ENCODE measurements at places on chromosomes 1 and 21. TPM values are rescaled to one million over a fixed set of nuclear protein-coding genes. Genes with fewer than 3 reads are reported as not detected.
A peak's percentile ranks its signal among the peaks of the same experiment; 100 is the strongest.

DNA sequence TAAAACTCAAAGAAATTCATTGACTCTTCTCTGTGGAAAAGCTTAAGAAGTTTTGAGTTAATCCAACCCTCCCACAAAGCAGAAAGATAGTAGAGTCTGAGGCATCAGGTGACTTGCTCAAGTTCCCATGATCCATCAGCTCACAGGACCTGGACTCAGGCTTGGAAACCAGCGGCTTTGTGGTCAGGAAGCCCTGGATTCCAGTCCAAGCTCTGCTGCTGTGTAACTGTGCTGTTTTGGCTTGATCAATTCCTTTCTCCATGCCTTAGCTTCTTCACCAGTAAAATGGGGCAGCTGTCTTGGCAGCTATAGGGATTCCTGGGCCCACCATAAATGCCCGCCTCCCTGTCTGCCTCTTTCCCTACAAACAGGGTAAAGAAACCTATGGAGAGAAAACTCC is 180.2 kb downstream of the HIVEP3 start:
- H3K4me3 ChIP-seq: no peak overlapping the region
- H3K27me3 ChIP-seq: no peaks in the 10 kb centered on the region
- no peaks in the 10 kb centered on the region for H3K4me1 ChIP-seq
- no peak for DNase-seq
- peak overlapping the region; percentile 49 for H3K27ac ChIP-seq
- no peaks in the 10 kb centered on the region for H3K36me3 ChIP-seq

DNA sequence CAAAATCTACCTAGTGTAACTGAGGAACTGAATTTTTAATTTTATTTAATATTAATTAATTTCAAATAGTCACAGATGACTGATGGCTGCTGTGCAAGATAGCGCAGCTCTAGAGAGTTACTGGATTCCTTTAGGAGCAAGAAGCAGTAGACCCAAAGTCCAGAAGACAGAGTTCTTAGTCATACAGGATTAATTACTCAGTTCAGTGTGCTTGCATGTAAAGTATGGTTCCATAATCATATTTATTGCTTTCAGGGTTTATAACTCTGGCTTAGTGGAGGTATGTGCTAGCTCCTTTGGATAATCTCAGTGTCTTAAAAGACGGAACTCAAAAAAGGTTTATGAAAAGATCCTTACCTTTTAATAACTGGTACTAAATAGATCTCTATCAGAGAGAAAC is 17.4 kb downstream of the CEPT1 start:
- no peaks in the 10 kb centered on the region for H3K36me3 ChIP-seq
- H3K27ac ChIP-seq: no peak overlapping the region
- no peak overlapping the region for H3K4me3 ChIP-seq
- H3K27me3 ChIP-seq: no peaks in the 10 kb centered on the region
- DNase-seq: no peak

DNA sequence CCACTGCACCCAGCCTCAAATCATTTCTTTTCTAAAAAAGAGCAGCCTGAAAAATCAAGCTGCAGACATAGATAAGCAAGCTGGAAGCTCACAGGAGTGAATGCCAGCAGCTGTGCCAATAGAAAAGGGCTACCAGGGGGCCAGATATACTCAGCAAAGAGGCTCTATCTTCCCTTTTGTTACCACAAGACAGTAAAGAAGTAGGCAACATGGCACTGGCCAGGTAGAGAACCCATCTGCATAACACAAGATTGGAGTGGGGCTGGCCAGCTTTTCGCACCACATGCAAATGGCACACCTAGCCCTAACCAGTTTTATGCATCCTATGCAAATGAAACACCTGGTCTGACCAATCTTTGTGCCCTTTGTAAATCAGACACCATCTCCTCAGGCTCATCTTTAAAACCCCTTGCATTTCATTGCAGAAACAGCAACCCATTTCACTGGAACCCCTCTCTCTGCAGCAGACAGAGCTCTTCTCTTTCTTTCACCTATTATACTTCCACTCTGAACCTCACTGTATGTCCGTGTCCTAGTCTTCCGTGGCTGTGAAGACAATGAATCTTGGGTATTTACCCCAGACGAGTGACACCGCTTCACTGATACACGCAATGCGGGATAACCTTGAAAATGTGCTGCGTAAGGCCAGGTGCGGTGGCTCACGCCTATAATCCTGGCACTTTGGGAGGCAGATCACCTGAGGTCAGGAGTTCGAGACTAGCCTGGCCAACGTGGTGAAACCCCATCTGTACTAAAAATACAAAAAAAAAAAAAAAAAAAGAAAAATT is 15.1 kb downstream of the CASP9 start:
- no peaks in the 10 kb centered on the region for H3K4me1 ChIP-seq
- no peaks in the 10 kb centered on the region for H3K36me3 ChIP-seq
- no peak overlapping the region for H3K4me3 ChIP-seq
- no peak overlapping the region for H3K27ac ChIP-seq

DNA sequence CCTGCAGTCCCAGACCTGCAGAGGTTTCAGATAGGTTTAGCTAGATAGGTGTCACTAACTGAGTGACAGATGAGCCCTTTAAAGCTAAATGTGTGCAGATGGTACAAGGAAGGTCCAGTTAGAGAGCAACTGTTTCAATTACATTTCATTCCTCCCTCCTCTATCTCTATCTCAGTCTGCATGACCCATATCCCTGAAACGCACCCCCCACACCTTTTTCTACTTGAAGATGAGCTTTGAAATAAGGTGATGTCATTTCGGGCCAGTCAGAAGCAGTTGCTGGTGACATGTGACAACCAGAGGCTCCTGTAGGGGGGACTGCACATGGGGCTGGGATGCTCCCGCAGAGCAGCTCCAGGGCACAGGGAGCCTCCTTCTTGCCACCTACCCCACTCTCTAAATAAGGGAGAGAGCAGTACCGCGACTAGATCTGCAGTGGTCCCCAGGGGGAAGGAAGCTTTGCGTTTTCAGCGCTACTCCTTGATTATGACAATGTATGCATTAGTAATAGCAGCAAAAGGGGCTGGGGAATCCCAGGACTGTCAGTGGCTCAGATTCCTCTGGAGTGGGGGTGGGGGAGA is 4.3 kb downstream of the ATP8B2 start:
- no peak for DNase-seq
- H3K4me1 ChIP-seq: peaks cover 12% of the 10 kb centered on the region
- H3K27me3 ChIP-seq: peaks cover 10% of the 10 kb centered on the region
- H3K36me3 ChIP-seq: no peaks in the 10 kb centered on the region
- no peak overlapping the region for H3K4me3 ChIP-seq
- H3K27ac ChIP-seq: no peak overlapping the region

DNA sequence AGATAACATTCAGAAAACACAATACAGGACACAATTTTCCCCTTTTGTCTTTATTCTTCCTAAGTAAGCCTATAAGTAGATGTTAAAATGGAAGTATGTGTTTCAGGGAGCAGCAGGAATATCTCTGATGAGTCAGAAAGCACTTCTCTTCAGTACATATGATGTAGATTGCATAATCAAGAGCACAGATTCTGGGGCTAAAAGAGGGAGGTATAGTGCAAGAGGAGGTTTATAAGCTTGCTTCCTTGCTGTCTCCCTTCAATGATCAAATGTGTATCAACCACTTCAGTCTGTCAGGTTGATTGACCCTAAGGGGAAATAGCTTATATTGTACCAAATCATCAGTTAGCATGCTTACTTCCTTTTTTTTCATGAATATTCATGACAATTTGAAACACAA is 822.8 kb downstream of the BRINP3 start:
- H3K27ac ChIP-seq: no peak overlapping the region
- H3K4me1 ChIP-seq: no peaks in the 10 kb centered on the region
- no peak overlapping the region for H3K4me3 ChIP-seq
- no peak for DNase-seq

GRCh38 chr1:173545688-173546087 is 57.2 kb downstream of the SLC9C2 start:
- no peak overlapping the region for H3K27ac ChIP-seq
- no peak for DNase-seq
- no peaks in the 10 kb centered on the region for H3K36me3 ChIP-seq
- no peak overlapping the region for H3K4me3 ChIP-seq
- no peaks in the 10 kb centered on the region for H3K27me3 ChIP-seq

DNA sequence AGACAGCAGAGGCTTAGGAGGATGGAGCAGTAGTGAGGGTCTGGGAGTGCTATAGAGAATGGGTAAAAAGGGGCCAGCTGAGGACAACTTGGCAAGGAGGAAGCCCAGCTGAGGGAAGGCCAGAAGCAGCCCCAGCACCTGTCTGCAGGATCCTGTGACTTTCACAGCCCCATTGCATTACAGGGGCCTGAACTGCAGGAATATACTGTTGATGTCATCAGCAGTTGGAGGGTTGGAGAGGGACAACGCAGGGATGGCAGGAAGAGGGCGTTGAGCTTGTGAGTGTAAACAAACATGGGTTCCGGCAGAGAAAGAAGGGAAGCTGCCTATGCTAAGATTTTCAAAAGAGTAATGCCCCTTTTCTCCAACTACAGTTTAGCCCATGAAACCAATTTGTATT is 628.5 kb downstream of the SMYD3 start:
- no peaks in the 10 kb centered on the region for H3K4me1 ChIP-seq
- no peak for DNase-seq
- H3K4me3 ChIP-seq: no peak overlapping the region

GRCh38 chr1:114892194-114892918 is 37.7 kb downstream of the SYCP1 start:
- DNase-seq: no peak
- H3K27me3 ChIP-seq: no peaks in the 10 kb centered on the region
- H3K4me3 ChIP-seq: no peak overlapping the region
- no peaks in the 10 kb centered on the region for H3K36me3 ChIP-seq
- H3K4me1 ChIP-seq: no peaks in the 10 kb centered on the region

DNA sequence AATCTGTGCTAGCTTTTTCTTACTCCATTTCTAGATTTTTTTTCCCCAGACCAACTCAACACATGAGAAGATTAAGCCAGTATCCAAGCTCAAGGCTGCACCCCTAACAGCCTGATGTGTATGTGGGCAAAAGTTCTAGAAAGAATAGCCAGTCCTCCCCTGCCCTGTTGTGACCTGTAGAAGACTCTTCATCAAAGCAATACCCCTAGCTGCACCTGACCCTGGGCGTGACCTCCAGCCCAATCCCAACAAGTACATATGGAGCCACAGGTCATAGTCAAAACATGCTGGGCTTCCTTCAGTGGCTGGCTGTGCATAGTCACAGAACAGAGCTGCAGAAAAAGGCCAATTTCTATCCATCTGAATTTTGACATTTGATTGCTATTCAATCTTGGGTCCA is 72.5 kb downstream of the ATP1A1 start:
- DNase-seq: no peak
- H3K27me3 ChIP-seq: no peaks in the 10 kb centered on the region
- H3K36me3 ChIP-seq: no peaks in the 10 kb centered on the region
- H3K4me3 ChIP-seq: no peak overlapping the region

- H3K4me1 ChIP-seq: no peaks in the 10 kb centered on the region
- no peaks in the 10 kb centered on the region for H3K36me3 ChIP-seq
- no peak overlapping the region for H3K4me3 ChIP-seq
- peak; percentile 27 for DNase-seq
Measured at GRCh38 chr1:35854989-35855700, 27.9 kb upstream of the AGO1 start.

DNA sequence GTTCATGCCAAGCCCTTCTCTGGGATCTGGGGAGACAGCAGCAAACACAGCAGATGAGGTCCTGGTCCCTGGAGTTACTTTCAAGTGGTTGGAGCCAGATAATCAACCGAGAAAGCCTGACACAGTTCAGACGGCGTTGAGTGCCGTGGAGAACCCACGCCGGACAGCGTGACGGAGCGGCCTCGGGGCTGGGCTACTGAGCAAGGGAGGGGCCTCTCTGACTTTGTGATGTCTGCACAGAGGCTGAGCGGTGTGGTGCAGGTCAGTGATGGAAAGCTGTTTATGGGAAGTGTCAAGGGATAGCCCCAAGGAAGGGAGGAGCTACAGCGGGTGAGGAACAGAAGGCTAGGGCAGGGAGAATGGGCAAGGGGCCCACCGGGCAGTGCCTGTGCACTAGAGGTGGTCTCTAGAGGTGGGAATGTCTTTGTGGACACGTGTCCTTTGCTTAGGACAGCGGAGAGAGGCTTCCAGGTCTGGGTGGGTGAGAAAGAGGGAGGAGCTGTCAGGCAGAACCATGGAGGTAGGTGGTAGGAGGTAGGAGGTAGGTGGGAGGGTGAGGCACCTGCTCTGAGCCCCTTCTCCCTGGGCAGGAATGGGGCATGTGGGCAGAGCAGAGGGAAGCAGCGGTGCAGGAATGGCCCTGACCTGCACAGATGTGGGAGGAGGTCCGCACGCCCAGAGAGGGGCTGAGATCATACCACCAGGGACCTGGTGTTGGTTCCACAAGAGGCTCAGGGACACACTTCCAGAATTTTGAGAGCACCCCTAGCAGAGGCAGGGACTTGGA is 62.8 kb downstream of the RUNX3 start:
- peak; percentile 16 for DNase-seq
- no peak overlapping the region for H3K4me3 ChIP-seq
- H3K4me1 ChIP-seq: no peaks in the 10 kb centered on the region
- H3K27ac ChIP-seq: no peak overlapping the region
- no peaks in the 10 kb centered on the region for H3K27me3 ChIP-seq

- H3K27ac ChIP-seq: no peak overlapping the region
- H3K4me1 ChIP-seq: no peaks in the 10 kb centered on the region
- no peak overlapping the region for H3K4me3 ChIP-seq
- DNase-seq: no peak
- no peaks in the 10 kb centered on the region for H3K27me3 ChIP-seq
- no peaks in the 10 kb centered on the region for H3K36me3 ChIP-seq
Measured at GRCh38 chr1:25804244-25804963, 4.4 kb downstream of the SELENON start.

GRCh38 chr1:112788561-112788960 is 73.4 kb upstream of the PPM1J start:
- H3K36me3 ChIP-seq: no peaks in the 10 kb centered on the region
- H3K27ac ChIP-seq: no peak overlapping the region
- no peak for DNase-seq
- H3K4me3 ChIP-seq: no peak overlapping the region
- no peaks in the 10 kb centered on the region for H3K4me1 ChIP-seq

GRCh38 chr1:48236716-48237470 is 14.4 kb downstream of the SLC5A9 start:
- DNase-seq: peak; percentile 12
- H3K27ac ChIP-seq: no peak overlapping the region
- H3K36me3 ChIP-seq: no peaks in the 10 kb centered on the region
- no peaks in the 10 kb centered on the region for H3K27me3 ChIP-seq

Gene XKR8
- 9.8 TPM for total RNA-seq

Gene LMX1A
- 0.64 TPM for total RNA-seq

Gene HMCN1
- total RNA-seq: 1.3 TPM

Gene TSTD1
- total RNA-seq: 87.8 TPM

Data from colonic mucosa (tissue), 4 donors.